Choroid plexus epithelial cell (primary cell): ENCODE measurements at places on chromosomes 16 and 17.
A peak's percentile ranks its signal among the peaks of the same experiment; 100 is the strongest.

DNA sequence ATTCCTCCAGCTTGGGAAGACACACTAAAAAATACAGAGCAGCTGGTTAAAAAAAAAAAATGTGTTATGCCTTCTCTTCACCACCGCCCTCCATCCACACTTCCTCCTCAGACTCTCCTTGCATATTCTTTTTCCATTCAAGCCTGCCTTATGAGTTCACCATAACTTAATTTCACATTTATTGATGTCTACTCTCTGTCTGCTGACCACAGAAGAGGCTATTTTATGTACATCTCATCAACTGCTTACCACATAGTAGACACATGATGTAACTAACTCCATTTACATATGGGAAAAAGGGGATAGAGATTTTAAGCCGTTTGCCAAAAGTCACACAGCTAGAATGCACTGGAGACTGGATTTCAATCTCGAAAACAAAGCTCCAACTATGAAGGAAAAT lies 409.8 kb downstream of the CDH11 start:
- DNase-seq: peak; percentile 2

GRCh38 chr17:64736804-64737492 lies 74.8 kb upstream of the SMURF2 start:
- peak; percentile 78 for DNase-seq

GRCh38 chr16:10081201-10081940 lies 100.9 kb downstream of the GRIN2A start:
- no peak for DNase-seq

GRCh38 chr17:57935833-57936807 lies 19.1 kb downstream of the CUEDC1 start:
- DNase-seq: no peak

- DNase-seq: no peak
Observed at GRCh38 chr17:28226563-28227315, 92.3 kb upstream of the TMEM97 start.

GRCh38 chr17:83152745-83153611 lies 73.6 kb downstream of the METRNL start:
- no peak for DNase-seq

GRCh38 chr17:80961541-80962330 lies 29.9 kb upstream of the CHMP6 start:
- DNase-seq: no peak

DNA sequence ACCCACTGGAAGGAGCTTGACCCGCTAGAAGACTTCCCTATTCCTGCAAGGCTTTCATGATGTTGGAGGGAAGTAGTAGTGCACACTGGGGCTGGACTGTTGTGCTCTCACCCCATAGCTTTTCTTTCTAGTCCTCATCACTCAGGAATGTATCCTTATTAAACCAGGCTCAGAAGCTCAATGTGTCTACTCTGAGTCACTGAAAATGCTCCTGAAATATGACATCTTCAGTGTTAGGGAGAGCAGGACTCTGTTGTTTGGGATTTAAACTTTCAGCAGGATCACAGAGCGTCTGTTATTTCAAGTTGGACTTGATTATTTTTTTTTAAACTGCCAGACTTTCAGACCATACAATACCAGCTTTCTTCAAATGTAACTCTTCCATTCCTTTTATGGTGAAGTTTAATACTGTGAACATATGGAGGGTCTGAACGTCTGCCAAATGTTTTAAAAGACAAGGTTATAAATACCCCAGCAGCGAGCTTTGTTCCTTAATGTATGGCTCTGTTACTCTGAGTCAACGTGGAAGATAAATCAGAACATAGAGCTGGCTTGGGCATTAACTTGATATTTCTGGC lies 257.5 kb downstream of the CDH11 start:
- DNase-seq: peak; percentile 92

- no peak for DNase-seq
Observed at GRCh38 chr16:31870809-31871208, 2.8 kb upstream of the ZNF267 start.

DNA sequence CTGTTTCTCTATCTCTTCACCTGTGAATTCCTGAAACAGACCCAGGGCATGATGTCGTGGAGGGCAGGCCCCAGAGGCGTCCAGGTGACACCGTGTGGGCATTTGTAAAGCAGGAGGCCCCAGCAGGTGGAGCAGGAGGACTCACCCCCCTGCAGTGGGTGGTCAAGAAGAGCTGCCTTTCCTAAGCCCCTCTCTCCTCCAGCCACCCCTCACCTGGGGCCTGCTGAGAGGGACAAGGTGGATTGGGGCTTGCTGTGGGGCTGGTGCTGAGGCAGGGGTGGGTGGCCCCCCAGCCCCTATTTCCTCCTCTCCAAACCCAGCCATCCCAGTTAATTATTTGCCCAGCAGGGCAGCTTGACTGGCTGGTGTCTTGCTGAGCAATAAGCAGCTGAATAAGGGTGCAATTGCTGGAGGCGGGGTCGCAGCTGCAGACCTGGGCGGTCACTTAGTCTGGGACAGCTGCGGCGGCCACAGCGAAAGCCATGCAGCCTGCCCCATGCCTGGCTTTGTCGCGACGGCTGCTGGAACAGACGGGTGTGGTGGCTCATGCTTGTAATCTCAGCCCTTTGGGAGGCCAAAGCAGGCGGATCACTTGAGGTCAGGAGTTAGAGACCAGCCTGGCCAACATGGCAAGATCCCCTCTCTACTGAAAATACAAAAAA lies 56.4 kb downstream of the JPH3 start:
- no peak for DNase-seq

- no peak for DNase-seq
Observed at GRCh38 chr16:85285681-85286065, 173.4 kb upstream of the CIBAR2 start.

DNA sequence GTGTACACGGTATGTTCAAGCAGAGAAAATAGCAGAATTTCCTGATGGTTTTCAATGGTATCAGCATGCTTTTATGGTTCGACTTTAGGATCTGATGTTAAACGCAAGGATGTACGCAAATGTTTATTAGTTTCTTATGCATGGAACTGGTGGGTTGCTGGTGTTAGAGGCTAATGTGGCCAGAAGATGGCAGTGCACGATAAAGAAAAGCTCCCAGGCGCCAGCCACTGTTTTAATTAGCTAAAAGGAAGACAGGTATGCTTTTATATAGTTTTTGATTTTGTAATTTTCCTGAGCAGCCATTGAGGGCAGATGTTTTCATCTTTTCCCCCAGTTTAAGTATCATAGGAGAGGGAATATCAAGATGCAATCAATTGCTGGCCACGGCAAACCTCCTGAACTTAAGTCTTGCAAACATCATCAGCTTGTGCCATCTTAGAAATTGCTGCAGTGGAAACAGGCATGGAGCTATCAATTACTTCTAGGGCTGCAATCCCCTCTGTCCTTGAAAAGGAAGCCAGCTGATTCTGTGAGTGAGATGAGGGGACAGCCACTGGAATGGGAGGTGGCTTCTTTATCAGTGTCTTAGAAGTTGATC lies 648.5 kb upstream of the RBFOX1 start:
- peak; percentile 18 for DNase-seq

GRCh38 chr17:68295086-68295485 lies 3.8 kb downstream of the ARSG start:
- DNase-seq: no peak

DNA sequence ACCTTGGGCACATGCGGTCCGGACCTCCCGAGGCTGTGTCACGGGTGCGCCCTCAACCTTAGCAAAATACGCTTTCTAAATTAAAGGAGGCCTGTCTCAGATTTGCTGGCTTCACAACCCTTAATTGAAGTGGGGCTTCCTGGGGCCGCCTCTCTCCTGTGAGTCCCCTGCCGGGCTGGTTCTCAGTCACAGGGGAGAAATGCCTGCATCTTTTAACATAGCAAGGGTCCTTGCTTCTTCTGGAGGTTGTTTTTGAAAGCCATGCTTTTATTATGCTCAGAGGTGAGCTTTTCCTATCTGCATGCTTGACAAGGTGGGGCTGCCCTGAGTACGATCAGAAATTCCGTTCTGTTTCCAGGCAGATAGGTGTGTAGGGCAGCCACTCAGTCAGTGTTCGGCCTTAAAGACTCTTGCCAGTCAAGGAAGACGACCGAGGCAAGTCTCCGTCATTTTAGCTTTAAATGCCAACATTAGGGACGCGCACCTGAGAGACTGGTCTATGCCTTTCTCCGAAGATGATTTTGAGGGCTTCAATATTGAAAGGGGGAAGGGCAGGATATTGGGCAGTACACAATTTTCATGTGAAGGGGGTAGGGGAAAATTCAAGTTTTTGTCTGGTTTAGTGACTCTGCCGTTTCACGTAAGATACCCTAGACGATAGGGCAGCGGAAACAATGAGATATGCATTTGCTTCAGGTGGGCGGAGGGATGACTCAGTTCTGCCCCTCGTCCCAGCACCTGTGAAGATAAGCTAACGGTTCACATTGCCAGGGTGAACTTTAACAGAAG lies 5.5 kb upstream of the SLC7A5 start:
- DNase-seq: no peak

GRCh38 chr16:28534542-28535373 lies 4.0 kb downstream of the NUPR1 start:
- DNase-seq: peak; percentile 41

- DNase-seq: peak; percentile 95
Observed at GRCh38 chr16:78002915-78003538, 19.3 kb upstream of the CLEC3A start.

- no peak for DNase-seq
Observed at GRCh38 chr17:38917259-38917658, 8.2 kb upstream of the LASP1NB start.

DNA sequence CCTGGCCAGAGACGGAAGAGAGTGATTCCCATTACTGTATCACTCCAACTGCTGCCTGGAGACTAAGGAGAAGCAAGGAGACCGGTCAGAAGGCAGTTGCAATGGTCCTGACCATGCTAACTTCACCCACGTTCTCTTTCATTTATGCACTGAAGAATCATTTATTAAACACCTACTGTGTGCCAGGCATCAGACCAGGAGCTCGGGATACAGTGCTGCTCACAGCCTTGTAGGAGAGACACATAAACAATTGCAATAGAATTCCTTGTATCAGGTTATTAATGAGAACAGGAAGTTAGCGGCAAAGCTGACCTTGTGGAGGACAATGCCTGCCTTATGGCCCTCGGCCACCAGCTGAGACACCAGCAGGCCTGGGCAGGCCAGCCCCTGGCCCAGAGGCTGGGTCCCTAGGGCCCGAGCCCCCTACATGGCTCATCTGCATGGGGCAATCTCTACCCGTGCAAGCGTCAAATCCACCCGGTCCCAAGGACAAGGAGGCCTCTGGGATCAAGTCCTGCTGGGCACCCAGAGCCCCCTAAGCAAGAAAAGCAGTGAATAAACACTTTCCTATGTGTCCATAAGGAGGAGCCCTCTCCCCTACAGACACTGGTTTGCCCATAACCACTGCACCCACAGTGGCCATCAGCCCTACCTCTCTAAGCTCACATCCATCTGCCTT lies 8.6 kb upstream of the ENPP7 start:
- peak; percentile 41 for DNase-seq

DNA sequence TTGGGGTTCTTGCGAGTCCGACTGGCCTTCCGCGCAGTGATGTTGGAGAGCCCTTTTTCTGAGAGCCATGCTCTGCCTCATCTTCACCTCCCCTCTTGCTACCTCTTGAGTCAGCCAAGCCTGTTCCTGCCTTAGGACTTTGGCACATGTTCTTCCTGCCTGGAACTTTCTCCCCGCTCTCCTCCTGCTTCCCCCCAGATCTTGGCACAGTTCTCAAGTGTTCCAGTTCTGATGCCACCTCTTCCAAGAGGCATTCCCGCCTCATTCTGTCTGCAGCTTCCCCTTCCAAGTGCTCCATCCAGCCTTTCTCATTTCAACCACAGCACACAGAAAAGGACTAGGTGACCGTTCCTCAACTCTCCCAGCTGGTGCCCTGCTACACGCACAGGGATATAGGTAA lies 7.7 kb downstream of the AKAP1 start:
- no peak for DNase-seq

GRCh38 chr16:84281074-84281473 lies 13.6 kb upstream of the WFDC1 start:
- peak; percentile 46 for DNase-seq

DNA sequence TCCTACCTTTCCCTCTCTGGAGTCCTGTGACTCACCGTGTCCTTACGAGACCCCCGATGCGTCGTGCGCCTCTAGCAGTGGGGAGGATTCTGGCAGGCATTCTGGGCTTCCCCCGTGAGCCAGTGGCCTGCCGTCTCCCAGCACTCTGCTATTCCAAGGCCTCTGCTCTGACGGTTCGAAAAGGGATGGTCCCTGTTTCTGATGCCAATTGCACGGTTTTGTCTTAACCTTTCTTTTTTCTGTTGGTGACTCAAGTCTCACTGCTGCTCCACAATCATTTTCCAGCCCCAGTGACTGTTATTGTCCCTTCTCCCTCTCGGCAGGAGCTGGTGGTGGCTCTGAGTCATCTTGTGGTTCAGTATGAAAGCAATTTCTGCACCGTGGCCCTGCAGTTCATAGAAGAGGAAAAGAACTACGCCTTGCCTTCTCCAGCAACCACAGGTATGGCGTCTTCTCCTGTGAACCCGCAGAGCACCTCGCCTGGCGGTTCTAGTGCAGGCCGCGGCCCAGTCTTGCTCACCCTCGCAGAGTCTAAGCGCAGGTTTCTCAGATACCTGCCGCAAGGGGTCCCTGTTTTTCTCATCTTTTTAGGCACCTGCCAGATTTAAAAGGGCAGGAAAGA lies 100.1 kb upstream of the CHMP6 start:
- peak; percentile 89 for DNase-seq

DNA sequence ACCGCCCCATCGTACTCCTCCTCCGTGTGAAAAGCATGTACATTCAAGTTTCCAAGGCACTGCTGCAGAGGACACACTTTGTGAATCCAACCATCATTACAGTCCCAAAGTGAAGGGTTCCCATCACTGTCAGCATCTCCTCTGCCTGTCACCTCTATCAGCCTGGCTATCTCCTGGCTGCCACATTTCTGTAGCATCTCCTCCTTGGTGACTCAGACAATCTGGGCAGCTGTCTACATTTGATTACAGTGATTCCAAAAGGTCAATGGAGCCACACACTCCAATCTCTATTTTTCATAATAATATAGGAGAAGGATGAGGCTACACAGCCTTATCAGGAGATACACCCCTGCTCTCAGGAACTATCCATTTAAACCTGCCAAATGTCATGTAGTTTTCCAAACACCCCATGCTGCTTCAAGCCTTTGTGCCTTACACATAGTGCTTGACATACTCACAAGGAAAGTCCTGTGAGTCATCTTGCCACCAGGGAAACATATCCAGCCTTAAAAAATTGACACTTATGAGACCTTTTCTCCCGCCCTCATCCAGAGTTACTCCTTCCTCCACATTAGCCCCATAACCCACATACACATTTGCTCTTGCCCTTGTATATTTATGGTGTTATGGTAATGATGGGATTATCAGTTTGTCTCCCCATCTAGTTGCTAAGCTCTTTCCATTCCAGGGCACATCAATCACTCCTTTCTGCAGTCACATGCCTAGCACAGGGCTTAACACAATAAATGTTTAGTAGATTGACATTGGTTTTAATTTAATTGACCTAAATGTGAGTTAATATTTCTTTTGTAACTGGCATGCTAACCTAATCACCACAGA lies 250.1 kb upstream of the CDH5 start:
- peak; percentile 24 for DNase-seq
